ENCODE measurements at places on chromosomes 5 and 9.

DNA sequence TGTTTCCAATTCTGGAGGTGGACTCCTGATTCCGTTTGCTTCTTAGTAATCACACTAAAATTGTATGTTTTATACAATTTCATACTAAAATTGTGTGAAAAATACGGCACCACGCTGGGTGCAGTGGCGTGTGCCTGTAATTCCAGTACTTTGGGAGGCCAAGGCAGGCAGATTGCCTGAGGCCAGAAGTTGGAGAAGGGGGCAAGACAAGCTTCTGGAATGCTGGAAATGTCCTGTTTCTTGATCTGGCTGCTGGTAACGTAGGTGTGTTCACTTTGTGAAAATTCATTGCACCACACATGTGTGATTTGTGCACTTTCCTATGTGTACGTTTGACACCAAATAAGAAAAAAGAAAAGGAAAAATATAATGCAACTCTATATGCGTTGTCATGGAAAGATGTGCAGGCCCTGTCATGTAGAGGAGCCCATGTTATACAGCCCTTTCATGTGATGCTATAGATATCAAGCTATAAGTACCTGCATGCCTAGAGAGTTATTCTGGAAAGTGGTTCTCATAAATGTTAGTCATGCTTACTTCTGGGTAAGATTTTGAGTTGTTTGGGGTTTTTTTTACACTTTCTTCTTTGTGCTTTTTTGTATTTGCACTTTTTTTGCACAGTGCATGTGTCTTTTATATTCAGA is 119.9 kb downstream of the TMEM174 start:
- peaks cover 15% of the 10 kb centered on the region for H3K27me3 ChIP-seq
- no peak overlapping the region for H3K27ac ChIP-seq

DNA sequence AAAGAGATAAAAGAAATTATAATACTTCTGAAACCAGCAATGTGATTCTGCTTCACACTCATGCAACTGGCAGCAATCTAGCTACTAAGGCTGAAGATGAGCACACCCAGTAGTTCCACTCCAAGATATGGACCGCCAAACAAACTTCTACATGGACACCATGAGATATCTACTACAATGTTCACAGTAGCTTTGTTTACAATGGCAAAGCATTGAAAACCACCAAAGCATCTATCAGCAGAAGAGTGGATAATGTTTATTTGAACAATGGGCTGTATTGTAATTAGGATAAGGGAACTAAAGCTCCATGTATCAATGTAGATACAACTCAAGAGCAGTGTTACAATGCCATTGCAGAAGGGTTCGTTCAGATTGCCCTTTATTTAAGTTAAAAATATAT is 91.2 kb upstream of the ERBIN start:
- H3K36me3 ChIP-seq, result no peaks in the 10 kb centered on the region
- no peak for DNase-seq
- no peaks in the 10 kb centered on the region for H3K27me3 ChIP-seq
- no peak overlapping the region for H3K4me3 ChIP-seq
- H3K27ac ChIP-seq, result no peak overlapping the region

- H3K4me1 ChIP-seq, result no peaks in the 10 kb centered on the region
- no peak overlapping the region for H3K4me3 ChIP-seq
- peaks cover 11% of the 10 kb centered on the region for H3K36me3 ChIP-seq
- H3K27ac ChIP-seq, result no peak overlapping the region
- no peak for DNase-seq
Measured at GRCh38 chr9:5025416-5025815, 40.3 kb downstream of the JAK2 start.

GRCh38 chr9:94819161-94819687 is 92.7 kb downstream of the AOPEP start:
- H3K27me3 ChIP-seq, result no peaks in the 10 kb centered on the region
- peak overlapping the region; percentile 57 for H3K27ac ChIP-seq
- DNase-seq, result no peak
- no peak overlapping the region for H3K4me3 ChIP-seq

DNA sequence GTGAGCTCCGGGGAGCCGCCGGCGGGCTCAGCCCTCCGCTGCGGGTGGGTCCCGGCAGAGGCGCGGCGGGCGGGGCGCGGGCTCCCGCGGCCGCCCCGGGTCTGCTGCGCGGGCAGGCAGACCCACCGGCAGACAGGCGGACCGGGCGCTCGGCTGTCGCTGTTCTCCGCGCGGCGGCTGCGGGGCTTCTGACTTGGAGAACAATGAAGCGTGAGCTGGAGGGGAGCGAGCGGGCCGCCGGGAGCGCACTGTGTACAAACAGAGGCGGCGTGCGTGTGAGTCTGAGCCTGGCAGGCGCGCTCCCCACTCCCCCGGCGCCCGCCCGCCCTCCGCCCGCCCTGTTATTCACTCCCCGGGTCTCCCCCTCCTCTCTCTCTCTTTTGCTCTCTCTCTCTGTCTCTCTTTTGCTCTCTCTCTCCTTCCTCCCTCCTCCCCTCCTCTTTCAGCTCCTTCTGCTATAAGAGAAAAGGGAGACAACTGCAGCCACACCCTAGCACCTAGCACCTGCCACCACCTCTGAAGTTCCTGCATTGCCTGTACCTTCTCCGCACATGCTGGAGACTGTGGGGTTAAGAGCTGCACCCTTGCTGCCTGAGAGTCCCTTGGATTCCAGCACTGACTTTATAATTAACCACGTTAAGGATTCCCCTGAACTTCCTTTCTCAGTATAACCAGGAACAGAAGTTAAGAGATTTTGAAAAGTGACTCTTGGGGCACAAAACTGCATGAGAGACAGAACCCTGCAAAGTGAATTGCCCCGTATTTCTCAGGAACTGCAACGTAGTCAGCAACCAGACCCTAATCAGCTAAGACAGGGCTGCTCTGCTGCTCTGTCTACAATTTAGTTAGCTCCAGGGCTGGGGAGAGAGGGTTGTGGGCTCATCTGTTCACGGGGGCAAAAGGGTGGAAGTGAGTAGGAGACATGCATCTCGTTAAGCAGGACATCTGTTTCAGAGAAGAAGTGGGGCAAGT is at the start of gene EDIL3:
Gene EDIL3, minus strand, starts transcription at position 277 of the 972 bp plus-strand sequence. CDS start 506 bp downstream, outside the sequence.
- H3K36me3 ChIP-seq, result no peaks in the 10 kb centered on the region
- H3K4me3 ChIP-seq, result peak within 1 kb of the TSS; percentile 35
- H3K27me3 ChIP-seq, result peaks cover 69% of the 10 kb centered on the region
- peak; percentile 69 for DNase-seq
- peaks cover 8% of the 10 kb centered on the region for H3K4me1 ChIP-seq
- H3K27ac ChIP-seq, result no peak within 1 kb of the TSS

- no peaks in the 10 kb centered on the region for H3K36me3 ChIP-seq
- no peaks in the 10 kb centered on the region for H3K27me3 ChIP-seq
- no peak overlapping the region for H3K27ac ChIP-seq
Measured at GRCh38 chr9:19748278-19749126, 40.3 kb downstream of the SLC24A2 start.

DNA sequence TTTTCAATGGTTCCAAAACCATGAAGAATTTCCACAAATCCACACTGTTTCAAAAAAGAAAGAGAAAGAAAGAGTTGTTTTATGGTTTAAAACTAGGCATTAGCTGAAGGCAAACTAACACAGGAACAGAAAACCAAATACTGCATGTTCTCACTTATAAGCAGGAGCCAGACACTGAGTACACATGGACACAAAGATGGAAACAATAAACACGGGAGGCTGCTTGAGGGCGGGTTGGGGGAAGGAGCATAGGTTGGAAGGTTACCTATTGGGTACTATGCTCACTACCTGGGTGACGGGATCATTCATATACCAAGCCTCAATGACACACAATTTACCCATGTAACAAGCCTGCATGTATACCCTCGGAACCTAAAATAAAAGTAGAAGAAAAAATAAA is 45.0 kb downstream of the SEMA6A start:
- H3K4me3 ChIP-seq, result no peak overlapping the region
- peaks cover 43% of the 10 kb centered on the region for H3K27me3 ChIP-seq
- no peaks in the 10 kb centered on the region for H3K36me3 ChIP-seq
- H3K27ac ChIP-seq, result no peak overlapping the region
- DNase-seq, result no peak

GRCh38 chr5:4777435-4777834 is 362.7 kb upstream of the ADAMTS16 start:
- no peak for DNase-seq
- no peaks in the 10 kb centered on the region for H3K4me1 ChIP-seq
- no peaks in the 10 kb centered on the region for H3K27me3 ChIP-seq
- no peak overlapping the region for H3K27ac ChIP-seq
- no peak overlapping the region for H3K4me3 ChIP-seq

DNA sequence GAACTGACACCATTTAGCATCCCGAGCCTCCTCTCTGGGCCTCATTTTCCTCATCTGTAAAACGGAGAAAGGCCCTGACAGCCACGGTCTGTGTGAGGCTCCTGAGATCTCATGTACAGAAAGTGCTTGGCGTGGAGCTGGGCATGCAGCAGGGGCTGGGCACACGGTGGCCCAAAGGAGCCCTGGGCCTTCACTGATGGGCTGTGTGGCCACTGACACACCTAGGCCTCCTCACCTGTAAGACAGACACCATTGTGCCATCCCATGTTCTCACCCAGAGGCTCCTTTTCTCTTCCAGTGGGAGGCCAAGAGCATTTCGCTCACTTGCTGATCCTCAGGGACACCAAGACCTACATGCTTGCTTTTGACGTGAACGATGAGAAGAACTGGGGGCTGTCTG is 1.6 kb downstream of the ORM1 start:
- H3K27ac ChIP-seq, result no peak overlapping the region
- H3K36me3 ChIP-seq, result no peaks in the 10 kb centered on the region
- H3K4me3 ChIP-seq, result no peak overlapping the region
- DNase-seq, result no peak
- H3K4me1 ChIP-seq, result no peaks in the 10 kb centered on the region

- H3K27me3 ChIP-seq, result peaks cover 29% of the 10 kb centered on the region
- no peaks in the 10 kb centered on the region for H3K36me3 ChIP-seq
- no peaks in the 10 kb centered on the region for H3K4me1 ChIP-seq
- no peak for DNase-seq
- H3K27ac ChIP-seq, result no peak overlapping the region
Measured at GRCh38 chr5:95304711-95305110, 19.8 kb upstream of the MCTP1 start.

DNA sequence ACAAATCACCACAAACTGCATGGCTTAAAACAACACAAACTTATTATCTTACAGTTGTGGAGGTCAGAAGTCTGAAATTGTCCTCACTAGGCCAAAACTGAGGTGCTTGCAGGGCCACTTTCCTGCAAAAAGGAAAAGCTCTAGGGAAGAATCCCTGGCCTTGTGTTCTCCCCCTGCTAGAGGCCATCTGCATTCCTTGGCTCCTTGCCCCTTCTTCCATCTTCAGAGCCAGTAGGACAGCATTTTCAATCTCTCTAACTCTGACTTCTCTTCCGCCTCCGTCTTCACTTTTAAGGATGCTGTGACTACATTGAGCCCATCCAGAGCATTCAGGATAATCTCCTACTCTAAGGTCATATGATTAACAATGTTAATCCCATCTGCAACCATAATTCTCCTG is 236.6 kb downstream of the CDK5RAP2 start:
- no peak overlapping the region for H3K27ac ChIP-seq
- DNase-seq, result no peak
- peaks cover 6% of the 10 kb centered on the region for H3K4me1 ChIP-seq
- no peaks in the 10 kb centered on the region for H3K36me3 ChIP-seq
- no peaks in the 10 kb centered on the region for H3K27me3 ChIP-seq

- peaks cover 14% of the 10 kb centered on the region for H3K4me1 ChIP-seq
- peak; percentile 73 for DNase-seq
Measured at GRCh38 chr9:120394058-120394669, 185.8 kb downstream of the CDK5RAP2 start.
